ENCODE measurements at places on chromosomes 4 and X.

- DNase-seq, result no peak
These were observed 391.4 kb downstream of the RAB28 start for GRCh38 chr4:13092702-13093101.

- DNase-seq, result no peak
These were observed 117.4 kb upstream of the NALF2 start for GRCh38 chrX:69386681-69387080.

- DNase-seq, result no peak
These were observed 41.0 kb downstream of the UGT2B28 start for GRCh38 chr4:69321153-69321729.

GRCh38 chr4:14767142-14767541 is 235.1 kb upstream of the CPEB2 start:
- no peak for DNase-seq

- no peak for DNase-seq
These were observed 206.3 kb downstream of the ARHGAP24 start for GRCh38 chr4:85681221-85681657.

- DNase-seq, result no peak
These were observed at the start of gene SLC4A4 for GRCh38 chr4:71338846-71339593. Gene SLC4A4, plus strand, starts transcription at chr4:71339020.

DNA sequence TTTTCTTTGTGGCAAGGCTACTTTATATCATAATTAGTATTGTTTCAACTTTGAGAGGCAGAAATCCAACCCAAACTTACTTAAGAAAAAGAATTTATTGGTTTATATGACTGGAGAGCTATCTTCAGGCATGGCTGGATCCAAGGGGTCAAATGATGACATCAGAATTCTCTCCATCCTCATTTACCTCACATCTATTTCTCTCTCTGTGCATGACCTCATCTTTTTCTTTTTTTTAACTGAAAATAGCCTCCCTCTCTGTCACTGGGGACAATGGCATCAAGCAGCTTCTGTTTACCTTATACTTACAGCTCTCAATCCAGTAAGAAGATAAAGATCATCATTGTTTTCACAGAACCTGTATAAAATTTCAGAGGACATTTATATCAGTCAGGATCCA is 12.0 kb upstream of the EXOC1L start:
- no peak for DNase-seq

Measured in neuronal stem cell (in vitro differentiated cells).